ENCODE measurements at places on chromosomes 12 and 14. TPM values are rescaled to one million over a fixed set of nuclear protein-coding genes. Genes with fewer than 3 reads are reported as not detected.

GRCh38 chr14:35399083-35399937 lies 5.2 kb downstream of the NFKBIA start:
- no peak for DNase-seq

SLC5A8 gene
- 37.2 TPM for polyA plus RNA-seq

- DNase-seq = no peak
Observed at GRCh38 chr12:96878704-96879103, 28.4 kb upstream of the NEDD1 start.

ENDOU gene
- polyA plus RNA-seq = 0.31 TPM

GRCh38 chr14:103594265-103594664 lies 31.5 kb downstream of the COA8 start:
- DNase-seq = no peak

- no peak for DNase-seq
Observed at GRCh38 chr14:55638665-55639064, 58.7 kb downstream of the KTN1 start.

MMP17 gene
- polyA plus RNA-seq = 0.75 TPM

DNA sequence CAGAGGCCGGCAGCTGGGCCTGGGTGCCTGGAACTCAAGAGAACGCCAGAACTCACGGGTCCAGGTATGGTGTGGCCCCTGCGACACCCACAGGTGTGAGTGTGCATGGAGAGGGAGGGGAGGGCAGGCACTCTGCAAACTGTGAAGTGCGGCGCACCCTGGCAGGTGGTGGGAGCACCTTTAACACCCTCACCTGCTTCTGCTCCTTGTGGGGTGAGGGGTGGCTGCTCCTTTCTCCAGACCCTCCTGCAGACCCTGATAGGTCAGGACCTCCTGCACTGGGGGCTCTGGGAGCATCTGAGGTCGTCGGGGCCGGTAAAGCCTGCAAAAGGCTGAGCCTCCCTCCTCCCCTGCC lies 324.7 kb upstream of the SFSWAP start:
- no peak for DNase-seq

- no peak for DNase-seq
Observed at GRCh38 chr12:60391051-60391450, 795.2 kb downstream of the SLC16A7 start.

GRCh38 chr14:89033756-89034155 lies 209.3 kb downstream of the TTC8 start:
- DNase-seq = no peak

LAG3 gene
- 0.75 TPM for polyA plus RNA-seq

DNA sequence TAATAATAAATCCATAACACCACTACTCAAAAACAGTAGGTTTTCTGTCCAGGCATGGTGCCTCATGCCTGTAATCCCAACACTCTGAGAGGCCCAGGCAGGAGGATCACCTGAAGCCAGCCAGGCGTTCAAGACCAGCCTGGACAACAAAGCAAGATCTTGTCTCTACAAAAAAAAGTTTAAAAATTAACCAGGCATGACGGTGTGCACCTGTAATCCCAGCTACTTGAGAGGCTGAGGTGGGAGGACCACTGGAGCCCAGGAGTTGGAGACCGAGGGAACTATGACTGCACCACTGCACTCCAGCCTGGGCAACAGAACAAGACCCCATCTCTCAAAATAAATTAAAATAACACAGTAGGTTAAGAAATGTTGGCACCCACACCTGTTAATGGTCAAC lies 44.5 kb upstream of the AP4S1 start:
- DNase-seq = no peak

PRIM1 gene
- polyA plus RNA-seq = 21.6 TPM

PRPH gene
- 0.28 TPM for polyA plus RNA-seq

HOXC11 gene
- 1.5 TPM for polyA plus RNA-seq

MRPS35 gene
- 87.3 TPM for polyA plus RNA-seq

CHURC1 gene
- polyA plus RNA-seq = 71.0 TPM

- DNase-seq = no peak
Observed at GRCh38 chr14:72801381-72801812, 92.5 kb downstream of the DPF3 start.

DNA sequence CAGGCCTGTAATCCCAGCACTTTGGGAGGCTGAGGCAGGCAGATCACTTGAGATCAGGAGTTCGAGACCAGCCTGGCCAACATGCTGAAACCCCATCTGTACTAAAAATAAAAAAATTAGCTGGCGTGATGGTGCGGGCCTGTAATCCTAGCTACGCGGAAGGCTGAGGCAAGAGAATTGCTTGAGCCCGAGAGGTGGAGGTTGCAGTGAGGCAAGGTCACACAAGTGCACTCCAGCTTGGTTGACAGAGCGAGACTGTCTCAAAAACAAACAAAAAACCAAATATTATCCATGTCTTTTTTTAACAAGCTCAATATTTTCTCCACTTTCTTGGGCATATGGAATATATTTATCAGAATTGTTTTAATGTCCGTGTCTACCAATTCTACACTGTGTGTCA lies 89.6 kb downstream of the LMNTD1 start:
- no peak for DNase-seq

GRCh38 chr12:58678753-58679152 lies 241.6 kb downstream of the LRIG3 start:
- no peak for DNase-seq

GRCh38 chr12:131573631-131574394 lies 137.1 kb upstream of the SFSWAP start:
- DNase-seq = no peak

C12orf50 gene
- 0.45 TPM for polyA plus RNA-seq

- no peak for DNase-seq
Observed at GRCh38 chr14:33534632-33535031, 416.2 kb downstream of the EGLN3 start.

DNA sequence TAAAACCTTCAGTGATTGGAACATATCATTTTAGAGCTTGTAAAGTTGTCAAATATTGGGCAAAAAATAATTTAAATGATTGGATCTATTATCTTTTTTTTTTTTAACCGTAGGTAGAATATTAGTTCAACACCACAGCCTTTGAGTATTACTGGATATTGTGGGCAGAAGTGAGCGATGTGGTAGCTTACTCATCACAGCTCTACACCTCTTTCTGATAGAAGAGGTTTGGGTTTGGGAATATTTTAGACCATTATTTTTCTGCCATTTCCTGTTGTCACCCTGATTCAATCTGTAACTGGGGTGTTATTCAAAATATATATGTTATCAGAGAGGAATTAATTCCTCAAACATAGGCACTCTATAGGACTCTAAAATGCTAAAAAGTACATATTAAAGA lies 34.8 kb upstream of the SLC38A2 start:
- no peak for DNase-seq

DNA sequence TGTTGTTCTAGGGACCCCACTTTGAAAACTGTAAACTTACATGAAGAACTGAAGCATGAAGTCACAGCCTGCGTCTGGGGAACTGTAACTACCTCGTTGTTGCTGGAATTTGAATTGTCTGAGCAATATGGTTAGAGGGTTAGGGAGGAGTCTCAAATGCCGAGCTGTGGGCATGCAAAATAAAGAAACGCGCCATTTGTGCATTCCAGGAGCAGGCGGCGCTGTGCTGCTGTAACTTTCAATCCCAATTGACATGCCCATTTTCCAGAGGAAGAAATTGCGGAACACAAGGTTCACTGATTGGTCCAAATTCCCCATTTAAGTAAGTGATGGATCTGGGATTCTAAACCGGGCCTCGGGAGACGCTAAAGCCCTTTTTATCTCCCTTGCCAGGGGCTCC lies 61.3 kb downstream of the ZNF664 start:
- DNase-seq = no peak

GRCh38 chr14:68637106-68638021 lies 155.5 kb downstream of the ZFP36L1 start:
- DNase-seq = no peak

GRCh38 chr12:63916561-63917476 lies 72.3 kb downstream of the SRGAP1 start:
- no peak for DNase-seq

AJUBA gene
- 93.8 TPM for polyA plus RNA-seq

DNA sequence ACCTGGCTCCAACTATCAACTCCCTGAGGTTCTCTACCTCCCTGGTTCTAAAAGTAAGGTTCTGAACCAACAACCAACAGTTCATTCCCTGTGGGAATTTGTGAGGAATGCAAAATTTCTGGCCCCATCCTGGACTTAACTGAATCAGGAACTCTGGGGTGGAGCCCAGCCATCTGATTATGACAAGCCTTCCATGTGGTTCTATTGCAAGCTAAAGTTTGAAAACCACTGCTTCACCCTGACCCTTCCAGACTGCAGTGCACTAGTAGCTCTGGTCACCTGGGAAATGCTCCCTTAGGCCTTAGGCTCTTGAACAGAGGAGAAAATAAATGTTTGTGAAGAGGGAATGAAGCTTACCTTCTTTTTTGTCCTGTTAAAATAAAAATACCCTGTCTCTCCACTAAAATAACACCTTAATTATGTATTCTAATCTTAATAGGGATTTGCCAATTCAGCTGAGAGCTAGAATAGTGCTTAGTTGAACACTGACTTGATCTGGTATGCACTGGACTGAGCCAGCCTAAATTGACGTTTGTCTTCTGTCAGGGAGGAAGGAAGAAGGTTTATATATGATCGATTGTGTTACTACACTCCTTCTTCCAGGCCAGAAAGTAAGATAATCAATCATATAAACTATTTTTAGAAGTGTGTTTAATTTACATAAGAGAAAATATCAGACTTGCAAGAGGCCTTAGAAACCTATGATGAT lies 39.1 kb upstream of the DDHD1 start:
- DNase-seq = no peak

DNA sequence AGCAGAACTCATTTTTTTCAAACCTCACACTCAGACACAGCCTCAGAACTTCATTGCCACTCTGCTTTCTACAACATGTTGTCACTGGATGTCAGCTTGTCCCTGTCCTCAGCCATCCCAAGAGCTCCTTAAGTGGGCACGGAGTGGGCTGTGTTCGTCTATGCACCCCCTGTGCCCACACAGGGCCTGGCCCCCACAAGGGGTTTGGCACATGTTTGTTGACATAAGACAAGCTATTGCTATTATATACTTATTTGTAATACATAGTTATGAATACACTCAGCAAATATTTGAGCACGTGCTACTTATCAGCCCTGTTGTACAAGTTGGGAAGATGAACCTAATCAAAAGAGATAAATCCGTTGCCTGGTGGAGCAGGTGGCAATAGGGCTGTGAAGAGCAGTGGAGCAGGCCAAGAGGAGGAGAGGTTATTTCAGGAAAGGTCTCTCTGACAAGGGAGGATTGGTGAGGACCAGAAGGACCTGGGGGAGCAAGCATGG lies 4.3 kb upstream of the BDKRB1 start:
- DNase-seq = no peak

MANSC4 gene
- polyA plus RNA-seq = not detected

- no peak for DNase-seq
Observed at GRCh38 chr14:22231018-22231417, 358.0 kb downstream of the DAD1 start.

DNA sequence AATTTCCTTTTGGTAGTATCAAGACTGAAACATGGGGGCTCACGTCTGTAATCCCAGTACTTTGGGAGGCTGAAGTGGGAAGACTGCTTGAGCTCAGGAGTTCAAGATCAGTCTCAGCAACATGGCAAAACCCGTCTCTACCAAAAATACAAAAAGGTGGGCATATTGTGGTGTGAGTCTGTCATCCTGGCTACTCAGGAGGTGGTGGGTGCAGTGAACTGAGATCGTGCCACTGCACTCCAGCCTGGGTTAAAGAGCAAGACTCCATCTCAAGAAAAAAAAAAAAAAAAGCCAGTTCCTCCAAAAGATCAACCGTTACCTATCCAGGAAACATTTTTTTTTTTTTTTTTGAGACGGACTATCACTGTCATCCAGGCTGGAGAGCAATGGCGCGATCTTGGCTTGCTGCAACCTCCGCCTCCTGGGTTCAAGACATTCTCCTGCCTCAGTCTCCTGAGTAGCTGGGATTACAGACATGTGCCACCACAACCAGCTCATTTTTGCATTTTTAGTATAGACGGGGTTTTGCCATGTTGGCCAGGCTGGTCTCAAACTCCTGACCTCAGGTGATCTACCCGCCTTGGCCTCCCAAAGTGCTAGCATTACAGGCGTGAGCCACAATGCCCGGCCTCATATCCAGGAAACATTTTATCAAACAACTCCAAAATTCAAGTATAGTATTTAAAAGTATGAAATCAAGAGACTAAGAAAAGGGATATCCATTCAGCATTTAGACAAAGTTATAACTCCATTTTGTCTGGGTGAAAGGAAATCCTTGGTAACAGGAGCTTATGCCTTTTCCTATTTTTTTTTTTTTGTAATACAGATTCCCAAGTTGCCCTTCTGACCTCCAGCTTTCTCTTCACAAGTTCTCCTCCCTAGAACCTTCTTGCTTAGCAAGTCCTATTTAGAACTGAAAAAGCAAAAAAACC lies 3.4 kb downstream of the ACIN1 start:
- no peak for DNase-seq

SIRT4 gene
- 5.2 TPM for polyA plus RNA-seq

- DNase-seq = no peak
Observed at GRCh38 chr12:72197790-72198189, 74.4 kb upstream of the TRHDE start.

GRCh38 chr14:44385906-44386305 lies 121.2 kb downstream of the FSCB start:
- no peak for DNase-seq

- no peak for DNase-seq
Observed at GRCh38 chr12:95368931-95369330, 105.0 kb upstream of the METAP2 start.

- DNase-seq = no peak
Observed at GRCh38 chr12:6314776-6315175, 4.3 kb downstream of the PLEKHG6 start.

EML1 gene
- polyA plus RNA-seq = 44.8 TPM

HCAR2 gene
- polyA plus RNA-seq = 0.22 TPM

- DNase-seq = no peak
Observed at GRCh38 chr12:88834226-88834625, 254.0 kb upstream of the KITLG start.

DNA sequence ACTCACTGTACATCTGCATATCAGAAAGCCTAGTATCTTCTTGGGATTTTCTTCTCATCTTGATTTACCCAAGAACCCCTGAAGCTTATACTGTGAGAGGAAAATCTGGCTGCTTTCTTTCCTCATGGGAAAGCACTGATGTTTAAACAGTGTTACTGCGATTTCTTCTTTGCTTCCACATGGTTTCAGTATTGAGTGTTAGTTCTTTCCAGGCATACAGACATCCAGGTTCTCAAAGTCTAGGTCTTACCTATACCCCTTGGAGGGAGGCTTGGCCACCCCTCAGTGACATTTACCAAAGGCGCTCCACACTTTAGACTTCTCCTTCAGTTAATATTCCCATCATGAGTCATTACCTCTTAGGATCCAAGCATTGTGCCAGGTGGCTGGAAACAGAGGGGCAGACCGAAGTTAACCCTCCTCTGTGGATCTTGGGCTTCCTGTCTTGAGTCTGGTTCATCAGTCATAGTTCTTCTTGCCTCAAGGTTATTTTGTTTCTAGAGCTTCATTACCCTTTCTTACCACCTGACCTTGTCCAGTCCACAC lies 79.1 kb downstream of the TMEM117 start:
- DNase-seq = no peak

- no peak for DNase-seq
Observed at GRCh38 chr14:100275214-100275613, 31.0 kb downstream of the SLC25A29 start.

DNA sequence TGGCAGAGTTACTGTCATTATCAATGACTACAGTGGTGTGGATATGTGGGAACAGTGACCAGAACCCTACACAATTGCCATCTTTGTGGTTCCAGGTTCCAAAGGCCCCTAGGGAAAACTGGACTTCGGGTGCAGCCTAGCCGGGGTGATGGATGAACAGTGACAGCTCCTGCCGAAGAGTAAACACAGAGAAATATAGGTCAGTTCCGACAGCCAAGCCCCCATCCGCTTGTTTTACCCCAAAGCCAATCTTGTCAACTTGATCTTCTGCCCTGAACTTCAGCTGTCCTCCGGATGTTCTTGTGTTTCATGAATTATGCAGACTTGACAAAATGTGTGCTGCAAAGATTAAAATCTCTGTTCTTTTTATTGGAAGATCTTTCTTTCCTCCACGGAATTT lies 200.4 kb upstream of the SRRM4 start:
- no peak for DNase-seq

Data from right renal cortex interstitium (tissue), 3 donors.